Stimulated activated CD4-positive, alpha-beta T cell treated with anti-CD3 and anti-CD28 coated beads, Interleukin-15, amount 100 ng/mL, for 48 hours (primary cell): ENCODE measurements at places on chromosomes 13 and 19.

DNA sequence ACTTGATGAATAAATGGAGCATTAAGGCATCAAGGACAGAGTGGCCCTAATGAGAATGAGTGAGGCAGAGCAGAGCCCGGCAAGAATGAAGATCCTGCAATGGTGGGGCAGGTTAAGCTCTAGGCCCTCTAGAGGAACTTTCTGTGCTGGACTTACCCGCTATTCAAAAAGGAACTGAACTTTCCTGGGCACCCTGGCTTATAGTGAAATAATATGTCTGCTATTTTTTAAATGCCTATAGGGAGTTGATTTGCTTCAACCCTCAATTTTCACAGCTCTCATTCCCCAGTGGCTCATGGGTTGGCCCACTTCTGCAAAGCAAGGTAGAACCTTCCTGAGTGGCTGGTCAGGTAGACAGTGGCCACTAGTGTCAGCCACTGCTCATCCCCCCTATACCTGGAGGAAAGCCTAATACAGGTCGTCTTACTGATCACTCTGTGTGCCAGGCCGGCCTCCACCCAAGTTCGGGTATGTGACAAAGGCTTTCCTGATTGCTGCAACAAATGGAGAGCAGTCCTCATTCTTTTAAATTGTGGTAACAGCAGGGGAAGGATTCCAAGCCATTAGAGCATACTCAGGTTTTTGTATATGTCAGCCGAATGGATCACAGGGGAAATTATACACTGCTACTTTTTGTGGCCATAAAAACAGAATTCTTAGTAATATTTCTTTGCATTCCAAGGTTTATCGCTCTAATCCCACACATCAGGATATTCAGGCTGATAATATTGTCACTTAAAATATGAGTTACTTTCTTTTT is 103.0 kb downstream of the KL start:
- no peak for DNase-seq

GRCh38 chr13:59178344-59178743 is 985.4 kb downstream of the DIAPH3 start:
- no peak for DNase-seq

- DNase-seq = no peak
Measured at GRCh38 chr13:34941436-34941834, 635 bp upstream of the NBEA start.

DNA sequence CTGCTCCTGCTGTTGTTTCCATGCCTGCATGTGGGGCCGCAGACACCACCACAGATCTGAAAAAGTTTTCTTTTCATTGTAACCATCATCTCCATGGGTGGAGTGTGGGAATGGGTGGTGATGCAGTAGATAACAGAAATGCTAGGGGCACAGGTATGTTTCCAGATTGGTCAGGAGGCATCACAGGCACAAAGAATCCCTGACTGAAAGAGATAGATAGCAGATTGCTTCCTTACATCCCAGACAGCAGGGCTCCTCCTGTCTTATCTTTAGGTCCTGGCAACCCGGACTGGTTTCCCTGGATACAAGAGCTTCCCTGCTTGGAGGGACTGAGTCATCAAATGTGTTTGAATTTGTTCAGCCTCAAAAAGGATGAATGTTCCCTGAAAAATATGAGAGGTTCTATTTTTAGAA is 1937.6 kb downstream of the PCDH9 start:
- DNase-seq = no peak

- no peak for DNase-seq
Measured at GRCh38 chr19:43616954-43617353, 2.5 kb downstream of the ZNF428 start.

DNA sequence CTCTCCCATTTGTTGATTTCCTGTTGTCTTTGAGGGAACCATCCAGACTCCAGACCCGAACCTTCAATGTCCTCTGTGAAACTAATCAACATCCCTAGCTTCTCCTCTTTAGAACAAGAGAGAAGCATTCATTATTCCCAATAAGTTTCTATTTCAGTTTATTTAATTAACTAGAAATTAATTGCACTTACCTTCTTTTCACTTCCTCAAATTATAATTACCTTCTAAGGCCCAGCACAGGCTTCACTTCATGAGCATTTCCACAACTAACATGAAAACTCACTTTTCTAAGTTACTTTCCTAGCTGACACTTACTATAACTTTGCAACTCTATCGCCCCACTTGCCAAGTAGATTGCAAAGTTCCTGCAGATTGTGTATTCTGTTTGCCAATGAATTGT is 71.6 kb upstream of the HTR2A start:
- DNase-seq = no peak

- no peak for DNase-seq
Measured at GRCh38 chr19:50764409-50764808, 5.9 kb upstream of the GPR32 start.

- no peak for DNase-seq
Measured at GRCh38 chr19:2812414-2813234, 7.0 kb upstream of the ZNF554 start.

- no peak for DNase-seq
Measured at GRCh38 chr13:91196958-91197357, 150.5 kb upstream of the MIR17HG start.

DNA sequence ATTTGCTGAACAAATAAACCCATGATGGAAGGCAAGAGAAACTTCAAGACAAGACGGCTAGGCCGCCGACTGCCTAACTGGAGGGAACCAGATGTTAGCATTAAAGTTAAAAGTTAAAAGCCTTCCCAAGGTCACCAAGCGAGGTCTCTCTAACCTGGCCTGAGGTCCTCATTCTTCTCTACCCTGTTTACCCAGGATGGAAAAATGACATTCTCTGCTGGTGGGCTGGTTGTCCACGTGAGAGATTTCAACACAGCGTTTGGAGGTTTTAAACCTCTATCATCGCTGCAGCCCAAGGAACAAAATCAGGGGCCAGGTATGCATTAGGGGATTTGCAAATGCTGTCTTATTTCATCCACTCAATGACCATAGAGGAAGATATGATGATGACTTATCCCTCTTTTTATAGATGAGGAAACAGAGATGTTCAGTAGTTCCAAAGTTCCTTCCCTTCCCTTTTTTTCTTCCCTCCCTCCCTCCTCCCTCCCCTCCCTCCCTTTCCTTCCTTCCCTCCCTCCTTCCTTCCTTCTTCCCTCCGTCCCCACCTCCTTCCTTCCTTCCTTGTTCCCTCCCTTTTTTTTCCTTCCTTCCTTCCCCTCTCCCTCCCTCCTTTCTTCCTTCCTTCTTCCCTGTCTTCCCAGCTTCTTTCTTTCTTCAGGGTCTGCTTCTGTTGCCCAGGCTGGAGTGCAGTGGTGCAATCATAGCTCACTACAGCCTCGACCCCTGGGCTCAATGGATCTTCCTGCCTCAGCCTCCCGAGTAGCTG is 79.7 kb downstream of the INSR start:
- DNase-seq = no peak

DNA sequence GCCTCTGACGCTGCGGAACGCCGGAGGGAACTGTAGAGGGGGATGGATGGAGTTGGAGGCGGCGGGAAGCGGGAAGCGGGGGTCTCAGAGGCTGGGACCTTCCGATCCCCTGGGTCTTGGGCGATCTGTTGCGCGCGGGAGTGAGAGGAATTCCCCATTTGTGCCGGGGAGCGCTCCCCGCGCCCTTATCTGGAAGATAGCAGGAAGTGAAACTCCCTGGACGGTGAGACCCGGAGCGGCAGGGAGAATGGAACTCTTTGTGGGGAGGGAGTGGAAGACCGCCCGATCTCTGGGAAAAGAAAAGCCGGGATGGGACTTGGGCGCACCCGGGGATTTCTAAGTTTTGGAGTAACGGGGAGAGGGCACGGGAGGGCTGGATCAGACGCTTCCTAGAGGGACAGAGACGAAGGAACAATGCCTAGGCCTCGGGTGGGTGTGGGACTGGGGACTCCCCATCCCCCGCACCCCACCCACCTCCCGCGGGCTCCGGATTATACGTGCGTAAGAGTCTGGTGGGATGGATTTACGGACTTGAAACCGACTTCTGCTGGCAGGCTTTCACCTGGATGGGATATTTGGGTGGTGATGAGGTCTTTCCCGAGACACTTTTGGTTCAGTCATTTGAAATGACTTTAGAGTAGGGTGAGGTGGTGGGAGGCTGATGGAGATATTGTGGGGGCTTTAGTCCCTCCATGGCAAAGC is 495 bp downstream of the LSR start:
- no peak for DNase-seq

DNA sequence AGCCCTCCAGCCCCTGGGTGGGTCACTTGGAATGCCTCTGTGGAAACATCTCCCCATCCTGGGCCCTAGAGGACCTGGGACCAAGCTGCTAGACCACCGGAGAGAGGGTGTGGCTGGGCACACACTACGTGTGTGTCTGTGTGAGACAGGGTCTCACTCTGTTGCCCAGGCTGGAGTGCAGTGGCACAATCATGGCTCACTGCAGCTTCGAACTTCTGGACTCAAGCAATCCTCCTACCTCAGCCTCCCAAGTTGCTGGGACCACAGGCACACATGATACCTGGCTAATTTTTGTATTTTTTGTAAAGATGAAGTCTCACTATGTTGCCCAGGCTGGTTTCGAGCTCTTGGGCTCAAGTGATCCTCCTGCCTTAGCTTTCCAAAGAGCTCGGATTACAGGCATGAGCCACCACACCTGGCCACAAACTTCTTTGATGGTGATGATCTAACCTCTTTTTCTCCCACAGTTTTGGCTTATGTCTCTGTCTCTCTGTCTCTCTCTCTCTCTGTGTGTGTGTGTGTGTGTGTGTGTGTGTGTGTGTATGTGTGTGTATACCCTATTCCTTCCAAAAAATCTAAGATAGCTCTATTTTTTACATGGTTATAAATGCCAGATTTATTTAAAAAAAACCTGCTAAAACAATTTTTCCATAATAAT is 32.1 kb upstream of the SLC7A9 start:
- no peak for DNase-seq

DNA sequence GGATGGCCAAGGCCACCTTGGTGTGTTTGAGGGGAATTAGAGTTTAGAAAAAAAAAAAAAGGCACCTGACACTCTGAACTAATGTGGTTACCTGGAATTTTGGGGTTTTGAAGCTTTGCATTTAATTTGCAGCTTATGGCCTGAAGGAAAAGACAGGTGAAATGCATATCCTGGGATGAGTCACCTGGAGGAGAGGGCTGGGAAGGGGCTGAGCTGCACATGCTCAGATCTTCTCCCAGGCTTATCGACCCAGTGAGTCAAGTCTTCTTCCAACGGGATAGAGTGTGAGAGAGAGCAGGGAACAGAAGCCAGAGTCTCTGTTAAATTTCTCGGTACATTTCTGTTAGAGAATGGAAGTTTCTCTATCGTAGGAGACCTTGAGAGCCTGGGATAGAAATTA is 29.7 kb upstream of the ALOX5AP start:
- no peak for DNase-seq

DNA sequence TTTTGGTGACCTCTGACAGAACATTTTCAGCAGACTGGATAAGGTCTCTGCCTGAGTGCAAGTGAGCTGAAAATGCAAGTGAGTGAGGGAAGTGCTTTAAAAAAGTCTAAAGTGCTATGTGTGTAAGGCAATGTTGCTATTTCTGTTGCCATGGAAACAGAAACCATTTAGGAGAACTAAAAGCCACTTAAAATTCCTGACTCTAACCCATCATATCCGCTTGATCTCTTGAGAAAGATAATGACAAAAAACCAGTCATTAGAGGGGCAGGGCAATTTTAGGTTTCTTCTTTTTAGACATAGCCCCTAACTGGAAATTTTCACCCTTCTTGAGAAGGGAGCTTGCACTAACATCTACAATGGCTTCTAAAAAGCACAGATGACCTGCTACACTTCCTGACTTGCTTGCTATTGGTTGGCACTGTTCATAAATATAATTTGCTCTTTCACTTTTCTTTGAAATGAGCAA is at the start of gene CYSLTR2:
CYSLTR2 (plus strand) TSS at position 458 of the 468 bp plus-strand sequence. CDS start 52,889 bp downstream, outside the sequence.
- peak; percentile 1 for DNase-seq

DNA sequence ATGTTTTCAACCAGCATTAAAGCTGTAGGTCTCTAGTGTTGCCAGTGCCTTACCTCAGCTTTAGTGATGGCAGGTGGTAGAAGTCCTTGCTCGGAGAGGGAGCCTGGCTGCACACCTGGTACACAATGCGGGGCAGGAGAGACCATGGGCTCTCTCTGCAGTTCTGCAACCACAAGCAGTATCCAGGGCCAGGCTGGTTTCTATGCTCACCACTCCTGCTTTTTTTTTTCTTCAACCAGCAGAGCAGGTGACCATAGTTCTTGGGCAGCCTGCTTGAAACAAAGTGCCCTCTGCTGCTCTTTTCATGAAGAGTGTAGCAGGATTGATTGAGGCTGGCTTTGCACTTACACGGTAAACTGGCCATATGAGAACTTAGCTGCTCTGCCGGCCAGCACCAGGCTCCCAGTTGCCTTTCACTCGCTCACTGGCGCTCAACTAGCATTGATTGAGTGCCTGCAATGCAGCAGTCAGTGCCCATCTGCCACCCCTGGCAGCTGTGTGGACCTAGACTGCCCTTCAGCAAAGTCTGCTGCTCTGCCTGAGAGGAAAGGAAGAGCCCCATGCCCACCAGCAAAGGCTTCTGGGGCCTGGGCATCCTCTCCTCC is 4.4 kb upstream of the CHAMP1 start:
- no peak for DNase-seq

DNA sequence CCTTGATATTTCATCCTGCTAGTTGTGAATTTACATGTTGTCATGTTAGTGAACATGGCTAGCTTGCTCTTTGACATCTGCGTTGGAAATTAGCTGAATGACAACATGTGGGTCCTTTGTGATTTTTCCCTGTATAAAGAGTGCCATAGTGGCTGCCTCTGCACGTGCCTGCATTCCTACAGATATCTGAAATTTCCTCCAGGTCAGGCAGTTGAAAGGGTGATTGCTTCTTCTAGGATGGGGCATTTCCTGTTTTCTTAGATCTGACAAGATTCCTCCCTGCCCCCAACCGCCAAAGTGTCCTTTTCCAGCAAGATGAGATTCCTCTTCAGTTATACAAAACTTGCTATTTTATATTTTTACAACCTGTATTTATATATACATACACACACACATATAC is 8.8 kb downstream of the ZNF525 start:
- DNase-seq = no peak

- no peak for DNase-seq
Measured at GRCh38 chr13:76516586-76516985, 369.6 kb downstream of the KCTD12 start.

- peak; percentile 27 for DNase-seq
Measured at GRCh38 chr19:56566904-56567273, 379 bp upstream of the ZNF470 start.

DNA sequence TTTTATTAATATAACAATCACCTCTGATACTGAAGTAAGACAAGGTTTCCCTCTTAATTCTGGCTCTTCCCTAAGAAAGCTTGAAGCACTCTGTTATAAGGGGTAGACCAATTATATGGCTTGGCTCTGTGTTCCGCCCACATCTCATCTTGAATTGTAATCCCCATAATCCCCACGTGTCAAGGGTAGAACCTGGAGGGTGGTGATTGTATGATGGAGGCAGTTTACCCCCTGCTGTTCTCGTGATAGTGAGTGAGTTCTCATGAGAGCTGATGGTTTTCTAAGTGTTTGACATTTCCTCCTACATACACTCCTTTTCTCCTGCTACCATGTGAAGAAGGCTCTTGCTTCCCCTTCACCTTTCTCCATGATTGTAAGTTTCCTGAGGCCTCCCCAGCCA is 363.8 kb upstream of the PCDH20 start:
- DNase-seq = no peak
